ENCODE measurements at places on chromosomes 7 and 10.

DNA sequence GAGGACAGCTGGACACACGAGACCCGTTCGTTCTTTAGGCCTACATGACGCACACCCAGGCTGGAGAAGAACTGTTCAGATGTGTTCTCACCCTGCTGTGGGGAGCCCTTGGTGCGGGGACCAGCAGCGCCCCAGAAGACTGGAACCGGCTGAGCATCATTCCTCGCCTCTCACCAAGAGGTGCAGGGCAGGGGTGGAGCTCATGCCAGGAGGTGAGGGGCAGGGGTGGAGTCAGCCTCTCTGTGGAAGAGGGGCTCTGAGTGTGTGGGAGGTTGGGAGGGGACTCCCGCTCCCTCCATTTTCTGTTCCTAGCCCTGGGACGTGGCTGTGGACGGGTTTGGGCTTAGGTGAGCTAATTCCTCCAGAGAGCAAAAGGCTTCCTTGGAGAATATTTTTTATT is 66.0 kb upstream of the SHH start:
- no peak for DNase-seq

DNA sequence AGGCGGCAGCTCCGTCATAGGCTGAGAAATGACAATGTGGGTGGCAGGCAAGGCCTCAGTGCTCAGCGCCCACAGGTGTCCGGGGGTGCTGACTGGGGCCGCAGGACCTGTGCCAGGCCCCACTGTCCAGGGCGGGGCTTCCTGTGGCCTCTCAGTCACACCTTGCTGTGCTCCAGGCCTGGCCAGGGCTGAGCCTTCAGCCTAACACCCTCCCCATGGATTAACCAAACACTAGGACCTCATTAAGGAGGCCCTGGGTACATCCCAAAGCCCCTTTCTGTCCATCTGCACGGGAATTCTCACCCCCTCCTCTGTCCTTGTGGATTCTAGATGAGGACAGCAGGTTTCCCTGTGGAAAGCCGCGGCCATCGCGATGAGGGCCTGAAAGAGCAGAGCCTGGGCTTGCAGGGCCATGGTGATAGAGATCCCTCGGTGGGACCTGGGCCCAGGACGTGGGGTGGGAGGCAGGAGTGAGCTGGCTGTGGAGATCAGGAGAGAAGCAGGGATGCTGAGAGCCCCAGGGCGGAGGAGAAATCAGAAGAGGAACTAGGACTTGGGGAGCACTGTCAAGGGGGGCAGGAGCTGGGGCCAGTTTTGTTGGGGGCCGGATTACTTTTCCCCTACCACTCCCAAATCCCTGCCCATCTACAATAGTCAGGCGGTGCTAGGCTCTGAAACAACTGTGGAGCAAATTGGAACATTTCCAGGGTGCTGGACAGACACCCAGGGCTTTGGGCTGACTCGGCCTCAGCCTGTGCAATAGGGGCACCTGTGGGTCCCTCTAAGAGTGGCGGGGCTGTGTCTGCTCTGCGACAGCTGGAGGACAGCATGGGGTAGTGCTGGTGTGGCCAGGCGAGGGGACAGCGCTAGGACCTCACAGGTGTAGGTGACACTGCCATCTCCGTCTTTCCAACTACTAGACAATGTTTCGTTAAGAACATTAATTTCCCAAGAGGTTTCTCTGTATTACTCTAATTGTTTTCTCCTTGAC is 23.3 kb upstream of the MNX1 start:
- DNase-seq = no peak

DNA sequence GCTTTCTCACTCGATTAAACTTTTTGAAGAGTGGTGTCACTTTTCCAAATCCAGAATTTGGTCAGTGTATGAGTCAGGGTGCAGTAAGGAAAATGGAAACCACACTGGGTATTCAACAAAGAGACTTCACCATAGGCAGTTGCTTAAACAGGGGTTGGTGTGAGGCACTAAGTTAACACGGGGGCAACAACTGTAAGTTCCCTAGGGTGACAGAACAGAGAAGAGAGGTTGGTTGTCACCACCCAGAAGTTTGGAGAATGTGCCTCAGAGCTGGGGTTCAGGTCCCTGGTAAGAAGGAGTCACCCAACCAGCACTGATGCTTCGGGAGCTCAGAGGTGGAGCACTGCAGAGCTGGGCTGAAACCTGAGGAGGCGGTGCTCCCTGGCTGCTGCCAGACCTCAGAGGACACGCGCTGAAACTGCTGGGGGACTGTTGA is 170.4 kb downstream of the ARID5B start:
- DNase-seq = no peak

GRCh38 chr10:76070916-76071315 is 639.5 kb downstream of the LRMDA start:
- DNase-seq = no peak

- DNase-seq = no peak
Observed at GRCh38 chr7:40538281-40538680, 403.5 kb downstream of the SUGCT start.

DNA sequence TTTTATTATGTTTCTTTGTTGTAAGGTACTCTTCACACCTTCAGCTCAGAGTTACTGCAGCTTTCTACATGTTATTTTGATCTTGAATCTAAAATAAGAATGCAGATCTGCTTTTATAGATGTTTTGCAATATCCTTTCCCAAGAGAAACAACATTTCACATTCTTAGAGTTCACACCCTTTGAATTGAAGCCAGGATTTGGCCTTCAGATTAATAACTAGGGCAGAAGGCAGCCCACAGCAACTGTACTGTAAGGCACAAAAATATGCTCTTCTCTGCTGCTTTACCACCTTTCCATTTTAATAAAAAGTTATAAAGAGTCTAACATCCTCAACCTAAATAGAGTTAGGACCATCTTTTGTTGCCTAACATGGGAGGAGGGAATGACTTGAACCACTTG is 224.7 kb downstream of the LHFPL3 start:
- no peak for DNase-seq

DNA sequence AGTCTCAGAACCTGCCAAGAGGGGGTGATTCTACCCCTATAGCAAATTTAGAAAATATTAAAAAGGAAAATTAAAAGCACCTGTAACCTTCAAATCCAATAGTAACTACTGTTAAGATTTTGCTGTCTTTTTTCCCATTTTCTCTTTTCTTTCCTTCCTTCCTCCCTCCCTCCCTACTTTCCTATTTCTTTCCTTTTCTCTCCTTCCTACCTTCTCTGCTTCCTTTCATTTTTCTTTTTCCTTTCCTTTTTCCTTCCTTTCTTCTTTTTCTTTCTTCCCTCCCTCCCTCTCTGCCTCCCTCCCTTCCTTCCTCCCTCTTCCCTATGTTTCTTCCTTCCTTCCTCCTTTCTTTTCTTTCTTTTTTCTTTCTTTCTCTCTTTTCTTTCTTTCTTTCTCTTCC is 120.2 kb upstream of the KCTD7 start:
- DNase-seq = no peak

GRCh38 chr7:78787854-78788253 is 665.6 kb downstream of the MAGI2 start:
- DNase-seq = no peak

- no peak for DNase-seq
Observed at GRCh38 chr10:61971003-61971325, 69.5 kb downstream of the ARID5B start.

GRCh38 chr10:110643035-110643652 is 992 bp upstream of the RBM20 start:
- no peak for DNase-seq

- DNase-seq = no peak
Observed at GRCh38 chr10:4448030-4448429, 378.0 kb upstream of the AKR1E2 start.

- DNase-seq = no peak
Observed at GRCh38 chr10:95168694-95169093, 25.3 kb upstream of the ACSM6 start.

- DNase-seq = no peak
Observed at GRCh38 chr10:128610113-128610512, 483.9 kb upstream of the MKI67 start.

- no peak for DNase-seq
Observed at GRCh38 chr10:99466632-99467223, 36.3 kb upstream of the GOT1 start.

DNA sequence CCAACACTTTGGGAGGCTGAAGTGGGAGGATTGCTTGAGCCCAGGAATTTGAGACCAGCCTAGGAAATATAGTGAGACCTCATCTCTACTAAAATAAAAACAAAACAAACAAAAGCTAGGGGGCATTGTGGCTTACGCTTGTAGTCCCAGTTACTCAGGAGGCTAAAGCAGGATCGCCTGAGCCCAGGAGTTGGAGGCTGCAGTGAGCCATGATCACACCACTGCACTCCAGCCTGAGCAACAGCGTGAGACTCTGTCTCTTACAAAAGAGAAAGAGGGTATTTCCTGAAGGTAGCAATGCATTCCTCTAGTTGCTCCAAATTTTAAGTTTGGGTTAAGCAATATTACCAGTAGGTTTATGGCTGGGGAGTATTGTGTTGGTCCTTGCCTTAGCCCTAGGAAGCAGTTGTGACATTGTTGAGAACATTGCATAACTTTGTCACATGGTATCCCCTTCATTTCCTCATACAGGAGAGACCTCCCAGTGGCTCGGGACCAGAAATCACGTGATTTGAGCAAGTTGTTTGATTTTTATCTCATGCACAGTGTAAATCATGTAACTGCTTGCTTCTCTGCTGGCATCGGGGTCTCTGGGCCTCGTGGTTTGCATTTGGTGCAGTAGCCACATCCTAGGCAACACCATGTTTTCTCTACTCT is 23.3 kb upstream of the SMARCD3 start:
- peak; percentile 30 for DNase-seq

- peak; percentile 22 for DNase-seq
Observed at GRCh38 chr10:100697070-100697469, 48.3 kb upstream of the PAX2 start.

DNA sequence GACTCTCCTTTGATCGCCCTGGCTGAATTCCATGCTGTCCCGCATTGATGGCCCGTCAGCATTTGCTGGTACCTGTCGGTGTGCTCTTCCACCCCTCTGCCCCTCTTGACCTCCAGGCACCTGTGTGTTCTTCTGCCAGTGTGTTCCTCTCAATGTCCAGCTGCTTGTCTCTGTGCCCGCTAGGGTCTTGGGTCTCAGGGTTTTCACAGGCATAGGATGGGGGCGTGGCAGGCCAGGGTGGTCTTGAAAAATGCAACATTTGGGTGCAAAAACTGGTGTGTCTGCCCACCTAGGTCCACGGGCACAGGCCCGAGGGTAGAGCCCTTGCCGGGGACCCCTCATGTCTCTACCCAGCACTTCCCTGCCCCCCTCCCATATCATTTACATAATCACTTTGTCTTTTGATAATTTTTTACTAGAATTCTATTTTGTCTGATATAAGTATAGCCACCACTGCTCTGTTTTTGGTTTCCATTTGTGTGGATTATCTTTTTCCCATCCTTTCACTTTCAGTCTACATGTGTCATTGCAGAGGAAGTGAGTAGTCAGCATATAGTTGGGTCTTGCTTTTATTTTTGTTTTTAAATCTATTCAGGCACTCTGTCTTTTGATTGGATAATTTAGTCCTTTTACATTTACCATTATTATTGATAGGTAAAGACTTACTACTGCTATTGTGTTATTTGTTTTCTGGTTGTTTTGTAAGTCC is 46.6 kb upstream of the ADRA2A start:
- no peak for DNase-seq
